Pancreas (tissue), 10 donors: ENCODE measurements at places on chromosomes 2 and 18.
A peak's percentile ranks its signal among the peaks of the same experiment; 100 is the strongest.

DNA sequence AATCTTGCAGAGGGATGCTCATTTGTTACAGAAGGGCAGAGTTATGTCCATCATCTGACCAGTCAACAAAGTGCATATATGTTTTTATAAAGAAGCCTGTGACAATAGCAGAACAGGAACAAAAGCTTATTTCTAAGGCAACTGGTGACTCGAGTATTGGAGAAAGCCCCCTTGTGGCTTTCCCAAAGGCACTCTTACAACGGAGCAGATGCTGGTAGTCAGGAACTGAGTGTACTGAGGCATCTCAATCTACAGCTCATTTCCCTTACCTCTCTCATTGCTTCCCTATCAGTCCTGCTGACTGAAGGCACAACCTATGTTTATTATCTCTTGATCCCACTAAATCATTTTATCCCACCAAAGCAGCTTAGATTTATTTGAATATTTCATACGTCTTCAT is 557.1 kb upstream of the CHAC2 start:
- DNase-seq, result no peak

DNA sequence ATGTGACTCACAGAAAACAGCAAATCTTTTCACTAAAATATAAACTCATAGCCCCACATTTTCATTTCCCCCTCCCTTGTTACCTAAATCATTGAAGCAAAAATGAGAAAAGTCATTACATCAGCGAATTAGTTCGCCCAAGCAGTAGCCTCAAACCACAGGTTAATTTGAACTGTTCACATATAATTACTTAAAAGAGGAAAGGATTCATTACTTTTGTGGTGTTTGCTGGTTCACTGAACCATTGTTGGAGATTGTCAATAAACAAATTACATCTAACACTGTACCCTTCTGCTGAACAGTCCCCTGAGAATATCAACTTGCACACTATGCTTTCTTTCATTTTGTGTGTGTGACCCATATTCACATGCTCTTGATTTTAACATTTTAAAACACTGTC is 238.7 kb downstream of the ERBB4 start:
- DNase-seq, result no peak

GRCh38 chr2:1162768-1163584 is 212.3 kb downstream of the SNTG2 start:
- DNase-seq, result no peak

DNA sequence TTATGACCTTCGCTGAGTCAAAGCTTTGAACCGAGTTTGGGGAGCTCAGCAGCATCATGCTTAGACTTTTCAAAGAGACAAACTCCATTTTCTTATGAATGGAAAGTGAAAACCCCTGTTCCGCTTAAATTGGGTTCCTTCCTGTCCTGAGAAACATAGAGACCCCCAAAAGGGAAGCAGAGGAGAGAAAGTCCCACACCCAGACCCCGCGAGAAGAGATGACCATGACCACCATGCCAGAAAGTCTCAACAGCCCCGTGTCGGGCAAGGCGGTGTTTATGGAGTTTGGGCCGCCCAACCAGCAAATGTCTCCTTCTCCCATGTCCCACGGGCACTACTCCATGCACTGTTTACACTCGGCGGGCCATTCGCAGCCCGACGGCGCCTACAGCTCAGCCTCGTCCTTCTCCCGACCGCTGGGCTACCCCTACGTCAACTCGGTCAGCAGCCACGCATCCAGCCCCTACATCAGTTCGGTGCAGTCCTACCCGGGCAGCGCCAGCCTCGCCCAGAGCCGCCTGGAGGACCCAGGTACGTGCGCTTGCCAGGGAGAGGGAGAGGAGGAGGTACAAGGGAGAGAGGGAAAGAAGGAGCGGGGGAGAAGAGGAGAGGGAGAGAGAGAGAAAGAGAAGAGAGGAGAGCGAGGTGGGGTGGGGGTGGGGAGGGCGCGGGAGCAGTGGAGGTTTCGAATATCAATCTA is at the start of gene DLX1:
TSS of gene DLX1 (plus strand) at position 48 of the 700 bp plus-strand sequence. CDS start at position 219, 171 bp downstream.
- no peak for DNase-seq

GRCh38 chr2:237097326-237097910 is 11.7 kb downstream of the COPS8 start:
- DNase-seq, result no peak

DNA sequence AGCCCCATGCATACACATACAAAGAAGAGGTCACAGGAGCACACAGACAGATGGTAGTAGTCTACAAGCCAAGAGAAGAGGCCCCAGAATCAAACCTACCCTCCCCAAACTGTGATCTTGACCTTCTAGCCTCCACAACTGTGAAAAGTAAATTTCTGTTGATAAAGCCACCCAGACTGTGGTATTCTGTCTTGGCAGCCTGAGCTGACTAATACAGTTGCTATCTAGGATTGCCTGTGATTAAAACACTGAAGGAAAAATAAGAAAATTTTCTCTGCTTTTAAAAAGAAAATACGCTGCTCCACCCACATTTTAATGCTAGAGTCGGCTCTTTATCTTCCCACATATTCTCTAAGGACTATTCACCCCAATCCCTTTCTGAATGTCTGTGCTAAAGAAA is 143.7 kb upstream of the TMEM200C start:
- no peak for DNase-seq

GRCh38 chr2:10184421-10184820 is 61.9 kb downstream of the RRM2 start:
- peak; percentile 27 for DNase-seq

- no peak for DNase-seq
Measured at GRCh38 chr18:28125051-28125450, 51.9 kb downstream of the CDH2 start.

GRCh38 chr18:23530195-23530594 is 26.9 kb downstream of the RMC1 start:
- DNase-seq, result no peak

- DNase-seq, result no peak
Measured at GRCh38 chr2:29295845-29296244, 180.6 kb downstream of the CLIP4 start.

DNA sequence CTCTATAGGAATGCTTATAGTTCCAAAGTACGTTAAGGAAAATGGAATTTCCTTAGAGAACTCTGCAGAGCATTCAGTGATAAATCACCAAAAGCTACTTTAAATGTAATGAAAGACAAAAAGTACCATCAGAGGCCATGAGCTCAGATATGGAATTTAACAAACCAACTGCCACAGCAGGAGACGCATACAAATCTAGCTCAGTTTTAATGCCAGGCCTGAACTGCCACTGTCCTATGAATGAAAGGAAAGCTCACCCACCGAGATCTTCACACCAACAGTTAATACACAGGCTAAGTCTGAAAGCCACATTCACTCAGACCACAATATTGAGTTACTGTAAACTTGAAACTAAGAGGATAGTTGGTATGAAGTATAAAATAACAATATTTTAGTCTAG is 126.8 kb downstream of the ZNF516 start:
- no peak for DNase-seq

DNA sequence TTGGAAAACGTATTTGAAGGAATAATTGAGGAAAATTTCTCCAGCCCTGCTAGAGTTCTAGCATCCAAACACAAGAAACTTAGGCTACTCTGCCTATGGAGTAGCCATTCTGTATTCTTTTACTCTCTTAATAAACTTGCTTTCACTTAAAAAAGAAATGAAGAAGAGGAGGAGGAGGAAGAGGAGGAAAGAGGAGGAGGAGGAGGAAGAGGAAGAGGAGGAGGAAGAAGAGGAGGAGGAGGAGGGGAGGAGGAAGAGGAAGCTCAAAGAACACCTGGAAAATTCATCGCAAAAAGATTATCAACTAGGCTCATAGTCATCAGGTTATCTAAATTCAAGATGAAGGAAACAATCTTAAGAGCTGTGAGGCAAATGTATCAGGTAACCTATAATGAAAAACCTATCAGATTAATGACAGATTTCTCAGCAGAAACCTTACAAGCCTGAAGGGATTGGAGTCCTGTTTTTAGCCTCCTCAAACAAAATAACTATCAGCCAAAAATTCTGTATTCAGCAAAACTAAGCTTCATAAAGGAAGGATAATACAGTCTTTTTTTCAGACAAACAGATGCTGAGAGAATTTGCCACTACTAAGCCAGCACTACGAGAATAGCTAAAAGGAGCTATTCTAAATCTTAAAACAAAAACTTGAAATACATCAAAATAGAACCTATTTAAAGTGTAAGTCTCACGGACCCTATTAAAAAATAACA is 56.2 kb upstream of the DSC1 start:
- DNase-seq, result no peak

- DNase-seq, result no peak
Measured at GRCh38 chr18:9827793-9828505, 57.8 kb upstream of the TXNDC2 start.

GRCh38 chr2:119478978-119479295 is 45.3 kb downstream of the SCTR start:
- DNase-seq, result no peak

DNA sequence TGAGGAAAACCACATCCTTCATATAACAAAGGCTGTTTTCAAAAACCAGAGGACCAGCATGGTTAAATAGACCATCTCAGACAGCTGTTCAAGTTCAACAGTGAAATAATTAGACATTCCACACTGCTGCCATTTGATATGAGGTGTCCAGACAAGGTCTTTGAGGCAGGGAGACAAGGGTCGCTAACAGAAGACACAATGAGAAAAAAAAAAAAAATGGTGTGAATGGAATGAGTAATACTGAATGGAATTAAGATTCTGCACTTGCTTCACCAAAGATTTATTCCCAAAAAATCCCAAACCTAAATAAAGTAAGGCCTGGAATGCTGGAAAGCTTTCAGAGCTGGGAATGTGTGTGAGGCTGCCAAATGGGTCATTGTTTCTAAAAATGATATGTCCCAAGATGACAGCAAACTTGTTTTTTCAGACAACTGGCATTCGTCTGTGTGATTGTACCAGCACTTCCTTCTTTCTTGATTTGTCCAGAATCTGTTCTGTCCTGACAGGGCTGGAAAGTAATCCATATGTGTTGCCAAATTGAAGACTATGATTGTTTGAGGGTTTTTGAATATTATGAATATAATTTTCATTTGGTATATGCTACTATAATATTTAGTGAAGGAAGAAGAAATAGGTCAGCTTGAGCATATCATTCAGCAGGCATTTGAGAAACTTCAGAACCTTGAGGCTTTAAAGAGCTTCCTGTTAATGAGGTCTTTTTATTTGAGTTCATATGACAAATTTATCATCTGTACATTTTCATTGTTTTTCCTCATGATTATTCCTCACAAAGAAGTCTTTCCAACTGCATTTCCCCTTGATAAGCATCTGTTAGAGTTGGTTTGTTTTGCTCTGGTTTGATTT is 85.2 kb upstream of the ITGA4 start:
- DNase-seq, result no peak

GRCh38 chr18:75016025-75016717 is 192.8 kb downstream of the PTGR3 start:
- no peak for DNase-seq

- no peak for DNase-seq
Measured at GRCh38 chr2:110674620-110675555, 3.0 kb downstream of the BUB1 start.

DNA sequence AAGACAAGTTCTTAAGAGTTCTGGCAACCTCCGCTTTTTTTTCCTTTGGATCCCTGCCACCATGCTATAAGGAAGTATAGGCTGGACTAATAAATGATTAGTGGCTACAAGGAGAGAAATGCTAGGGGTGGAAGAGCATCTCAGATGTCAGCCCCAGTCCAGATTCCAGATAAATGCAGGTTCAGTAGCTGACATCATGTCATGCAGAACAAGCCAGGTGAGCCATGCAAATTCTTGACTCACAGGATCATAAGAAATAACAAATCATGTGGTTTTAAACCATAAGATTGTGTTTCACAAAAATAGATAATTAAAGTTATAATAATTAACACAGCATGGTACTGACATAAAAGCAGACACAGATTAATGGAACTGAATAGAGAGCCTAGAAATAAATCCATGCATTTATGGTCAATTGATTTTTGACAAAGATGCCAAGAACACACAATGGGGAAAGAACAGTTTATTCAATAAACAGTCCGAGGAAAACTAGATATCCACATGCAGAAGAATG is 152.9 kb upstream of the SESTD1 start:
- DNase-seq, result no peak

GRCh38 chr2:173001664-173002604 is 73.7 kb upstream of the MAP3K20 start:
- no peak for DNase-seq

DNA sequence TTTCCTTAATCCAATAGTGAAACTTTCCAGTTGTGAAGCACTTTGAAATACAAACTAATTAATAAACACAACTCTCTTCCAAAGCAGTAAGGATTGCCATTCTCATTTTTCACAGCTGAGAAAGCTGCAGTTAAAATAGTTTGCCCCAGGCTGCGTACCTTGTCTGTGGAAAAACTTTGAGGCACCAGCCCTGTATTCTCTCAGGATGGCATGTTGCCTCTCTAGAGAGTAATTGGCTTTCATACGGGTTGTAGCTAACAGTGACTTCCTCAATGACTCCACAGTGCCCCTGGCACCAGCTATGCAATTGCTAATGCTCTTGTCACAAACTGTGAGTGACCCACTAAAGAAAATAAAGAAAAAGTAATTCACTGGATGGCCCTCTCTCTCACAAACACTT is 345.7 kb downstream of the MTX2 start:
- DNase-seq, result no peak

GRCh38 chr2:121710470-121711170 is 26.1 kb downstream of the NIFK start:
- no peak for DNase-seq

DNA sequence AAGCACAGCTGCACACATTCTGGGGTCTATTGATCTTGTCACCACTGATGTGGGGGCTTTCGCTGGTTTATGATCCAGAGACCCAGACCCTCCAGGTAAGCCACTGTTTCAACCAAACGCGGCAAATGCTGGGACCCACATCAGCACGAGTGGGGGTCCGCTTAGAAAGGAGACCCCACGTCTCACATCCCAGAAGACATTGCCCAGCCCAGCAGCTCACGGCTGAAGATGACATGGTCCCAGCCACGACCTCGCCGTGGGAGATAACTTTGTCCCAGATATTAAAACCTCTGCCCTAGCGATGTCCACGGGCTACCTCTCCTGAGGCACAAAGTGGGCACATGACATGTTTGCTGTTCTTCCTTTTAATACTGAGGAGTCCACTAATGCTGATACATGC is 43.8 kb downstream of the LONRF2 start:
- no peak for DNase-seq

GRCh38 chr2:69997015-69997830 is 35.8 kb upstream of the ASPRV1 start:
- DNase-seq, result no peak

DNA sequence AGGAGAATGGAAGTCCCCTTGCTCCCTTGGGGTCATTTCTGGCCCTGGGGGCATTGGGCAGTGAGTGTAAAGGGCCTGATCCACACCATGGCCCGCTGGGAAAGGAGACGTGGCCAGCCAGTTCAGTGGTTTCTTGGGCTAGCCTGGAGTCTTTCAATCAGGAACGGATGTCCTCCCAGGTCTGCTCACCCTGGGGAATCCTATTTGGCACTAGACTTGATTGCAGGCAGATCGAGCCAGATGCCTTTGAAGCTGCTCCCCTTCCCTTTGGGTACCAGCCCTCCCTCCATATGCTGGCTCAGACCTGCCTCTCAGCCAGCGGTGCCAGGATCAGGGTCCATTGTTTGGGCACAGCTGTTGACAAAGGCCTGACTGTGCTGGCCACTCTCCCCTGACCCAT is 11.0 kb downstream of the FBLN7 start:
- DNase-seq, result no peak

GRCh38 chr2:83844490-83844889 is 614.6 kb downstream of the SUCLG1 start:
- DNase-seq, result no peak
